ENCODE measurements at places on chromosomes 6 and 20. TPM values are rescaled to one million over a fixed set of nuclear protein-coding genes. Genes with fewer than 3 reads are reported as not detected.

DNA sequence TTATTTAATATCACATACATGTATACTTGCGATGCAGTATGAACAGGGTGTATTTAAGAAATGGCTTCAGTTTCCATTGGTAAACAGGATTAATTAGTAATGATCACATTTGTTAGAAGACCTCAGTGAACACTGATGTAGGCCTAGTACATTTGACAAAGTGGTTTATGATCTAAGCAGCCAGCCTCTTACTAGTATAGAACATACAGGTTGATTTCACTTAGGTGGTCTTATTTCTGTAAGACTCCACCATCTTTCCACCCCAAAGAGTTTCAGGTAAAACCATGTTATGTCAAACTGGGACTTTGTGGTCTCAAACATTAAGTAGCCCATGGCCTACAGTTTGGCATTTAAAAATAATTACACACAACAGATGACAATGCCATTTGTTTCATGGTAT, 20.2 kb upstream of the MRPS10 start:
- DNase-seq: no peak

DNA sequence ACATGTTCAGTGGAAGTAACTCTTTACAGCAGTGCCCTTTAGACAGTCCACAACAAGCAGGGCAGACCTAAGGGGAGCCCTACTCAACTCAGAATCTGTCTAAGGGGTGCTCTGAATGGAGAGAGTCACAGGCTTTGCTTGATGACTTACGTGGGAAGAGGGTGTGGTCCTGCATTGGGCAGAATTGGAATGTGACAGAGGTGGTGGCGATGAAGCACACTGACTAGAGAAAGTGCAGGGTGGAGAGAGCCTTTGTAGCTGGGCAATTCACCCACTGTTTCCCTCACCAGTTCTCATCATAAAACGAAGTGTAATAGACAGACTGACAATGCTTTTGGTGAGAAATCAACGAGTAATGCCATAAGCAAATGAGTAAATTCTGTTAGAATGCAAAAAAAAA, 11.2 kb downstream of the TP53INP2 start:
- DNase-seq: peak; percentile 5

GRCh38 chr6:93575495-93576267, 156.3 kb upstream of the EPHA7 start:
- no peak for DNase-seq

- DNase-seq: no peak
Measured at GRCh38 chr20:839015-839414, 5.5 kb downstream of the FAM110A start.

GRCh38 chr20:33333616-33334015, 50.6 kb downstream of the BPIFB1 start:
- no peak for DNase-seq

DNA sequence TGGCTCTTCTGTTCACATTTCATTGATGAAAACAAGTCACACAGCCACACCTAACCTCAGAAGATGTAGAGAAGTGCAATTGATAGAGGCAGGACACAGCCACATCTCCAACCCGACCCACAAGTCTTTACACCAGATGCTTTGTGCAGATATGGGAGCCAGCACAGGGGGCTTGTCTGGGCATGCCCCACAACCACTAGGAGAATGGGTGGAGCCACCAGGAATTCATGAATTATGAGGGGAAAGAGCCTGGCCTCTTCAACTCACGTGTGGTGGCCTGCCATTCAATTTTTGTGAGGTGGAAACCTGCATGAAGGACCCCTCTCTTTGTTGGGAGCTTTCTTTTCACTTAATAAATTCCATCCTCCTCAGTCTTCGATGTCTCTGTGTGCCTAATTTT, 79.1 kb downstream of the OGFRL1 start:
- no peak for DNase-seq

GRCh38 chr6:34393191-34393965, 909 bp upstream of the NUDT3 start:
- no peak for DNase-seq

GRCh38 chr6:168739381-168739780, 298.4 kb downstream of the SMOC2 start:
- DNase-seq: no peak

DNA sequence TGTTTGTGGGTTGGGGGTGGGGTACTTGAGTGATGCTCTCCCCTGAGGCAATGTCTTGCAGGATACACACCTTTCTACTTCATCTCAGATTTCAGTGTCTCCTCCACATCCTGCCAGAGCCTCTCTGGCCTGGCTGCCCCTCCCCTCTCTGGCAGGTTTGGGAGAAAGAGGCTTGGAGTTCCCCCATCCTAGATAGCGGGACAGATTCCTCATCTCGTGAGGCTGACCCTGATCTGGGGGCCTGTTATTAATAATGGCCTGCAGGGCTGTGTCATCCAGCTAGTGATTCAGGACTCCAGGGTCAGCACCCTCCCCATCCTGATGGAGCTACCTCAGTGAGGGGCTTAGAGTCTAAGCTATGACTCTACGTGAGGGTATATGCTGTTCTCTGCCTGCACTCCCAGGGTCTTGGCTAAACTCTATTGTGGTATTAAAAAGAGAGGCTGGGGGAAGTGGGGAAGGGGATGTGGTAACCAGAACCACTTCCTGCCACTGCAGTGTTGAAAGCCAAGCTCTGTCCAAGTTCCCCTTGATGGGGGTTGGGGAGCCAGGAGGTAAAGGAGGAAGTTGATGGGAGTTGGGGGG, 3.7 kb upstream of the MMP9 start:
- DNase-seq: no peak

GRCh38 chr20:21067255-21067654, 38.9 kb downstream of the LINC00237 start:
- no peak for DNase-seq

DNA sequence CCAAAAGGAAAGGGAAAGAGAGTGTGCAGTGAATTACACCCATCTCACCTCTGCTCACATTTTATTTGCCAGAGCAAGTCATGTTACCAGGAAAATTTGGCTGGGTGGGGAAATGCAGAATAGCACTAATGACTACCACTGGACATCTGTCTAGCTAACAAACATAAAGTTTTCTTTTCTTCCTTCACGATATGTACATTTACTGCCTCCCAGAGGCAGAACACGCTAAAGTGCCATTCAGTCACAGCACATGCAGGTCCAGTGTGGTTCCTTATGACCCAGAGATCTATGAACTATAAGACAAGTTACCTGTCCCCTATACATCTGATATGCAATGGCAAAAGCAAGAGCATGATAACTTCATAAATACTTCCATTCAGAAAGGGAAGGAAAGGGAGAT, 194.1 kb downstream of the OGFRL1 start:
- DNase-seq: no peak

DNA sequence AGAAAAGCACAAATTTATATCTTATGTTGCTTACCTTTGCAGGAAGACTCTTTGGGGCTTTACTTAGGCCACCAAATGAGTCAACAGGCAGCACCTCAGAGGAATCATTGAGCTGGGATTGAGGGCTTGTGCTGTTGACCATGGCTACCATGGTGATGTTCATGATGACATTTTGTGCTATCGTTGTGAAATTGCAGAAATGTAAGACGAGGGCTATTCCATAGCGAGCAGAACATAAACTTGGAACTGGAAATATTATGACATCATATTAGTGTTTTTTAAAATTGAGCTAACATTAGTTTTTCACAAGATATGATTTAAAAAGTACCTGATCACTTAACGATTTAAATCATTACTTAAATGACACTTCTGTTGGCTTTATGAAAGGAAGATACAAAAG, 11.8 kb downstream of the SLC17A3 start:
- no peak for DNase-seq

DNA sequence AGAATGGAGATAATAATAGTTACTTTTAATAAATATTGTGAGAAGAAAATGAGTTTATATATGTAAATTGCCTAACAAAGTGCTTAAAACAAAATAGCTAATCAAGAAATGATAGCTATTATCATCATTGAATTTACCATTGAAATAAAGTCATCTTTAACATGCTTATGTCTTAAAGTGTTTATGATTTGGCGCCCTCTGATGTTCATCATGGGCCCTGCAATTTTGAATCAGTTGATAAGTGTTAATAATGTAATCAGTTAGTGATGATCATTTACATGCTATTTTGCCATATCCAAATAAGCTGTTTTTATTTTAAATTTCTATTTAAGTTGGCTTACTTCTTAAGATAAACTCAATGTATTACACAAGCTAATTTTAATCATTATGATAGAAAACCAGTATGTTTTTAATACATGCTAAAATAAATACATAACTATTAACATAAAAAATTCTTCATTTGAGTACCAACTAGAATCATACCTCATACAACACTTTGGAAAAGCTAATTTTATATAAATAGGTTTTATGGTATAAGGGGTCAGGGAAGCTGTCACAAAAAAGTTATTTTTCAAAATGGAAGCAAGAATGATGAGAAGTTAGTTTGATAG, 39.2 kb upstream of the TPD52L1 start:
- peak; percentile 27 for DNase-seq

GRCh38 chr6:4864519-4864918, 88.3 kb downstream of the CDYL start:
- DNase-seq: no peak

- no peak for DNase-seq
Measured at GRCh38 chr6:42179261-42179944, 6.2 kb downstream of the GUCA1A start.

- DNase-seq: peak; percentile 57
Measured at GRCh38 chr20:36886859-36887751, 11.2 kb downstream of the TLDC2 start.

- DNase-seq: no peak
Measured at GRCh38 chr20:5234158-5234557, 82.6 kb downstream of the PROKR2 start.

DNA sequence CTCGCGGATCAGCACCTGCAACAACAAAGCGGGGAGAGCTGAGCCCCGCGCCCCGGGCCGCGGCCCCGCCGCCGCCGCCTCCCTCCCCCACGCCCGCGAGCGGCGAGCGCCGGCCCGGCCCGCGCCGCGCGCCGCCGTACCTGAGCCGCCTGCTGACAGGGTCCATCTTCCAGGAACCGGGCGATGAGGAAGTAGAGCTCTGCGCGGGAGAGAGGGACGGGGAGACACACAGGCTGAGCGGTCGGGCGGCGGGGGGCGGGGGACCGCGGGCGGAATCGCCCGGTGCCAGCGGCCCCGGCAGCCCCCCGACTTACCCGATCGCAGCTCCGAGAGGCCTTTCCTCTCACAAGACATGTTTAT, 359 bp downstream of the PHIP start:
- DNase-seq: no peak

GRCh38 chr6:159984268-159984786, 15.4 kb downstream of the IGF2R start:
- DNase-seq: peak; percentile 95

- DNase-seq: no peak
Measured at GRCh38 chr6:88004707-88005106, 42.9 kb upstream of the SPACA1 start.

DNA sequence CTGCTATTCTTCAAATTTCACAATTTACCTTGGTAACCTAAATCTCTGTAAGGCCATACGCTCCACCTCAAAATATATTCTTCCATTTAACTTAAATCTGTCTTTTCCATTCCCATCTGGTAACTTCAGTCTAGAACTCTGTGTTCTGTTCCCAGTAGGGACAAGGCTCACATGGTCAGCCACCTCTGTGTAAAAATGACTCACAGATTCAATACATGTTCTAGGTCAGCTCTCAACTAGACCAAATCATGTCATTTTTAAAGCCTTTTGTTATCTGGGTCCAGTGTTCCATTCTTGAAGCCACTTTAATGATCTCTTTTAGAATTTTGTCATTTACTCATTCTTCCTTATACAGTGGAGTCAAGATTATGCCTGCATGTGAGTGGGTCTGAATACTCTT, 315.6 kb upstream of the CITED2 start:
- DNase-seq: no peak

DNA sequence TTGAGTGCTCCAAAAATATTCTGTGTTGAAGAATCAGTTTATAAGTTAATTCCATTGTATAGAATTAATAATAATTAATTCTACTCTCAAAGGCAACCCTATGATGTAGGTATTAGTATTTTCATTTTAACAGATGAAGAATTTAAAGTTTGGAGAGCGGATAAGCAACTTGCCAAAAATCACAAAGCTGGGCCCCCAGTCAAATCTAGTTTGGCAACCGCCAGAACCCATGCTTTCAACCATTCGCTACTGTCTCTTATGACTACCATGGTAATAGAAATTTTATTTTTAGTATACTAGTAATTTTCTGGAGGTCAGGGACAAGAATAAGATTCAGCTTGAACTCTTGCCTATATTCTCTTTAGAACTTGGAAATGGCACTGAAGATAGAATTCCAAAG, 229.8 kb downstream of the IBTK start:
- no peak for DNase-seq

Gene PRPH2
- total RNA-seq: 1.1 TPM

Gene SNX21
- total RNA-seq: 22.2 TPM

Gene MATN4
- total RNA-seq: not detected

Gene HLA-DQA1
- total RNA-seq: not detected

Gene KIFC1
- 38.1 TPM for total RNA-seq

Gene PTCHD4
- total RNA-seq: 9.7 TPM
